ENCODE measurements at places on chromosomes 11 and 22. TPM values are rescaled to one million over a fixed set of nuclear protein-coding genes. Genes with fewer than 3 reads are reported as not detected.

The CHRM4 gene
- 3.7 TPM for total RNA-seq

The KCNE3 gene
- 1.3 TPM for total RNA-seq

The ELMOD1 gene
- total RNA-seq = not detected

The EFCAB6 gene
- 0.23 TPM for total RNA-seq

The MMP27 gene
- total RNA-seq = not detected

The PRDM10 gene
- 13.1 TPM for total RNA-seq

The MTMR2 gene
- total RNA-seq = 22.5 TPM

The OR8I2 gene
- total RNA-seq = not detected

The PRDM11 gene
- 10.3 TPM for total RNA-seq

The MEN1 gene
- total RNA-seq = 29.3 TPM

The MS4A6A gene
- total RNA-seq = 1.8 TPM

The OR52H1 gene
- 0.26 TPM for total RNA-seq

The SPON1 gene
- total RNA-seq = not detected

The TSKU gene
- total RNA-seq = not detected

The DDB1 gene
- 229 TPM for total RNA-seq

The NTM gene
- total RNA-seq = not detected

The TSGA10IP gene
- total RNA-seq = not detected

The COMT gene
- total RNA-seq = 37.5 TPM

The PDXP gene
- 8.3 TPM for total RNA-seq

The ROM1 gene
- total RNA-seq = 2.6 TPM

The PDGFD gene
- total RNA-seq = 33.1 TPM

The GPHA2 gene
- not detected for total RNA-seq

The FUT4 gene
- 5.6 TPM for total RNA-seq

The ROBO4 gene
- total RNA-seq = not detected

The SIRT3 gene
- 21.2 TPM for total RNA-seq

The ZNF280B gene
- total RNA-seq = 1.6 TPM

The PHOX2A gene
- not detected for total RNA-seq

The NFRKB gene
- total RNA-seq = 26.9 TPM

The APOL4 gene
- total RNA-seq = 0.70 TPM

The ADM2 gene
- 2.5 TPM for total RNA-seq

The MRGPRE gene
- total RNA-seq = not detected

The OR2AT4 gene
- total RNA-seq = not detected

The HTR3A gene
- total RNA-seq = not detected

The OR5AR1 gene
- not detected for total RNA-seq

The OR52I2 gene
- not detected for total RNA-seq

The PGGHG gene
- 237 TPM for total RNA-seq

The ZDHHC13 gene
- total RNA-seq = 17.4 TPM

The SLC22A6 gene
- total RNA-seq = not detected

The C11orf86 gene
- not detected for total RNA-seq
